ENCODE measurements at places on chromosomes 12 and 14.
A peak's percentile ranks its signal among the peaks of the same experiment; 100 is the strongest.

GRCh38 chr12:127108360-127109215 is 1158.4 kb upstream of the TMEM132C start:
- DNase-seq = no peak

- no peak for DNase-seq
Observed at GRCh38 chr12:57477710-57478681, 1.7 kb downstream of the ARHGAP9 start.

- DNase-seq = no peak
Observed at GRCh38 chr12:9851927-9852326, 17.2 kb downstream of the CLEC2B start.

- DNase-seq = no peak
Observed at GRCh38 chr14:69819607-69820006, 22.6 kb upstream of the SLC10A1 start.

- peak; percentile 53 for DNase-seq
Observed at GRCh38 chr14:103292426-103293374, 41.3 kb upstream of the EIF5 start.

Data from stimulated activated CD8-positive, alpha-beta memory T cell treated with anti-CD3 and anti-CD28 coated beads, Interleukin-2, amount 100 ng/mL, for 1 hour (primary cell).